ENCODE measurements at places on chromosomes 7 and 10.

GRCh38 chr7:99806839-99807478, 20.9 kb upstream of the CYP3A43 start:
- DNase-seq = no peak

DNA sequence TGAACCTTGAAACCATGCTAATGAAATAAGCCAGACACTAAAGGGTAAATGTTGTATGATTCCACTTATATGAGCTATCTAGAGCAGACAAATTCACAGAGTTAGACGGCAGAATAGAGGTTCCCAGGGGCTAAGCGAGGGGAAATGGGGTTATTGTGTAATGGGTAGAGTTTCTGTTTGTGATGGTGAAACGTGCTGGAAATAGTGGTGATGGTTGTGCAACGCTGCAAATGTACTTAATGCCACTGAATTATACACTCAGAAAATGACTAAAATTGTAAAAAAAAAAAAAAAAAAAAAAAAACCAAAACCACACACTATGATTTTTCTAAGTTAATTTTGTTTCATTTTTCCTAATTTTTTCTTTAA, 30.0 kb downstream of the SFXN4 start:
- DNase-seq = no peak

- no peak for DNase-seq
Measured at GRCh38 chr7:93739424-93739823, 151.1 kb downstream of the TFPI2 start.

GRCh38 chr10:60733517-60733822, 44.8 kb upstream of the CDK1 start:
- no peak for DNase-seq

DNA sequence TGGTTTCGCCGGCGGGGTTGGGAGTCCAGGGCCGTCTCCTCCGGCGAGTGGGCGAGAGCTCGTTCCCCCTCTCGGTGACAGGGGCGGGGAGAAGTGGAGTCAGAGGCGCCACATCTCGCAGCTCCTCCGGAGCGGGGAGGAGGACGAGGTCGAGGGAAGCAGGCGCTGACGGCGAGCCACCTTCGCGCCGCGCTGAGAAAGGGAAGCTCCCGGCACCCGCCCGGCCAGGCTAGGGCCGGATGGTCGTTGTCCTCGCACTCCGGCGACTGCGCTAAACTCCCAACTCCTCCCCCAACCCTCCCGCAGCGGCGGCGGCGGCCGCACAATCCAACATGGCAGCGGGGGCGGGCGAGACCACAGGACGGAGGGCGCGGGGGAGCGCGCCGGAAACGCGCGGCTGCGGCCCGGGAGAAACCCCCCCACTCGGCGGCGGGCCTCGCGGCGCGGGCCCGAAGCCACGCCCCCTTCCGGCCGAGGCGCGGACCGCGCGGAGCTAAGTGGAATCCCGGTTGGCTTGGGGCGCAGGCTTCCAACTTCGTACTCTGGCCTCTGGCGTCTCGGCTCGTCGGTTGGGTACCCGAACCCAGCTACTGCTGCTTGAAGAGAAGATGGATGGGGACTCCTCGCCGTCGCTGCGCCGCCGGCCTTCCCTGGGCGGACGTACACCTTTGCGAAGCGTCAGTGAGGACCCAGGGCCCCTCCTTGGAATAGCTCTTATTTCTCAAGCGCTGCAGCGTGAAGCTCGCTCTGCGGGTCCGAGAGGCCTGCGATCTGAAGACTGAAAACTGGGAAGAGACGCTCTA, at the start of gene WASL:
WASL (minus strand) TSS at position 270 of the 803 bp plus-strand sequence; CDS start at position 1, 269 bp downstream.
- DNase-seq = peak; percentile 92

GRCh38 chr7:22485189-22485588, 14.8 kb downstream of the STEAP1B start:
- no peak for DNase-seq

DNA sequence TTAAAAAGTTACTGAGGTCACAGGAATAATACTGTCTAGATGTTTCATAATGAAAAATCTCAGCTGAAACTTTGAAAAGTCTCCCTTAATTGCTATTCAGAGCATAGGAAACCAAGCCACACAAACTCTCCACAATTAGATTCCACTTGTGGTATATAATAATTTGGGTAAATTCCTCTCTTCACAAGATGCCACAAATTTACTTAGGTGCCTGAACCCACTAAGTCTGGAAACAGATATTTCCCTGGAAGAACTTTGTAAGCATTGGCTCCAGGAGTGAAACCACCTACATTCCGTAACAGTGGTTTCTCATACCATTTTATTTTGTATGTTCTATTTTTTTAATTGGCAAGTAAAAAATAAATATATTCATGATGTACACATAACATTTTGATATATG, 493.4 kb downstream of the SEMA3D start:
- DNase-seq = no peak

- DNase-seq = peak; percentile 52
Measured at GRCh38 chr10:133438711-133439273, 14.4 kb upstream of the SPRN start.

GRCh38 chr10:80429521-80429973, 21.2 kb downstream of the PRXL2A start:
- no peak for DNase-seq

- DNase-seq = no peak
Measured at GRCh38 chr7:55533729-55534080, 38.6 kb downstream of the VOPP1 start.

DNA sequence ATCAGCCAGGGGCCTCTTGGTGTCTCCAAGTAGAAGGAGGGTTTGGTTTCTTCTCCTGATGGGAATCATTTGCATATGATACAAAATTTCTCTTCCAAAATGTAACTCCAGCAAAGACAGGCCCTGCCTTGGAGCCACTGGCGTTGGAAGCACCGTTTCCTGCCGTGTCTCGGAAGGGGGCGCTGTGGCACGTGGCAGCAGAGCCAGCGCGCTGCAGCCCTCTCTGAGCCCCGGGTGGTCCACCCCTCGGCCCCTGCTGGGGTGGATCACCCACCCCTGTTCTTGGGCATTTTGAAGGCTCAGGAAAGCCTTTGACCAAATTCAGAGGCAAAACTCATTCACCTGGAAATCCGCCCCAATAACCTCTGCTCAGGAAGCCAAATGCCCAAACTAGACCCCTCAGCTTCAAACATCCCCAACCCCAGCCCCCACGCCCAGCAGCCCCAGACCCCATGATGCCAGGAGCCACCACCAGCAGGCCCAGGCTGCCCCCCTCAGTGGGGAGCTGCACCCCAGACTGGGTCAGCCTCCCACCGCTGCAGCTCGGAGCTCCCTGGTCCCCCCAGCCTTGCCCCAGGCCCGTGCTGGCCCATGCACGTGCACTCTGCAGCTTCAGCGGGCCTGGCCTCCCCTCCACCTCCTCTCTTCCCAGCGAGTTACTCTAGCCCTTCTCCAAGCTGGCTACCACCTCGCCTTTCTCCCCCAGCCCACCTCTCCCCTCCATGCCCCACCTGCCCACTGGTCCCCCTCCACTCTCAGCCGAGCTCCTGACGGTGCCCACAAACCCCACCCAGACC, 29.5 kb upstream of the ELFN1 start:
- DNase-seq = no peak

DNA sequence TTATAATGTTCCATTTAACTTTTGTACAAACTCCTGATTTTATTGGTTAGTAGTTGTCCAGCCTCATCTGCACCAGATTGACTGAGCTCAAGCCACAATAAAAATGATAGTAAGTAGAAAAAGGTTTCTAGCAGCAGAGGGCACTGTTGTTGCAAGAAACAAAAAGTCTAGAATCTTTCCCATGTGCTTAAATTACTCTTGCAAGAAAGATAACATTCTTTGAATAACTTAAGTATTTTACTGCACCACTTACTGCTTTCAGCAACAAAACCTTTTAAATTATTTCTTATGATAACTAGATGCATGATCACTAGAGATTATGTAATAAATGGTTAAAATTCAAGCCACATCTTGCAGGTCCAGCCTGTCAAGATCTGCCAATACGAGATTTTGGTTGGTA, 27.0 kb downstream of the LMOD2 start:
- peak; percentile 53 for DNase-seq
